ENCODE measurements at places on chromosomes 6 and 20.

- DNase-seq = no peak
These were observed 61.8 kb downstream of the CNBD2 start for GRCh38 chr20:36030149-36030548.

- no peak for DNase-seq
These were observed 2.6 kb downstream of the BNIP5 start for GRCh38 chr6:36333931-36334725.

GRCh38 chr6:69790629-69791028 lies 6.2 kb downstream of the LMBRD1 start:
- DNase-seq = no peak

GRCh38 chr20:57555457-57556184 lies 5.3 kb upstream of the PCK1 start:
- DNase-seq = no peak

GRCh38 chr20:20668639-20669038 lies 43.8 kb downstream of the RALGAPA2 start:
- DNase-seq = no peak

GRCh38 chr6:118864341-118865099 lies 29.4 kb upstream of the ASF1A start:
- DNase-seq = no peak

DNA sequence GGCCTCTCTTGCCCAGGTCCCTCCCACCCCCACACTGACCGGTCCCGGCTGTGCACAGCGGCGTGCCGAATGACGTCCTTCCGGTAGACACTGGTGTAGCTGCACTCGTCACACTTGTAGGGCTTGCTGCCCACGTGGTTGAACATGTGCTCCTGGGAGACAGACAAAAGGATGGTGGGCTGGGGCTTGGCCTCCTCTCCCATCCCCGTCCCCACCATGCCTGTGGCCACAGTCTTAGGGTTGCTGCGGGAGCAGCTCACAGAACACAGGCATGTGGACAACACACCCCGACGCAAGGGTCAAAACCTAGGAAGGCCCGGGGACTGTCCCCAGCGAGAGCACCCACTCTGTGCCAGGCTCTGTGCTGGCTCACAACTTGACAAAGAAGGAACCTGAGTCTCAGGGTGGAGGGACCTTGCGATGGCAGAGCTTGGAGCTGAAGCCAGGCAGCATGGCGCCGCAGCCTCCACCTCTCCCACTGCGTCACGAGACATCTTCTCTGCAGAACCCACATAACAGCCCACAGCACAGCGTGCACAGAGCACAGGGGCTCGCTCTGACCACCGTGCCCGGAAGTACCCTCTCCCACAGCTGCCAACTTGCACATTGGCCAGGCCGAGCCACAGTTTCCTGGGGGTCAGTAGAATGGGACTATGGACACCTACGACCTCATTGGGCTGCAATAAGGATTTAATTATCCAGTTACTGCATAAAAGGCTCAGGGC lies 9.8 kb downstream of the ZNF335 start:
- DNase-seq = no peak

DNA sequence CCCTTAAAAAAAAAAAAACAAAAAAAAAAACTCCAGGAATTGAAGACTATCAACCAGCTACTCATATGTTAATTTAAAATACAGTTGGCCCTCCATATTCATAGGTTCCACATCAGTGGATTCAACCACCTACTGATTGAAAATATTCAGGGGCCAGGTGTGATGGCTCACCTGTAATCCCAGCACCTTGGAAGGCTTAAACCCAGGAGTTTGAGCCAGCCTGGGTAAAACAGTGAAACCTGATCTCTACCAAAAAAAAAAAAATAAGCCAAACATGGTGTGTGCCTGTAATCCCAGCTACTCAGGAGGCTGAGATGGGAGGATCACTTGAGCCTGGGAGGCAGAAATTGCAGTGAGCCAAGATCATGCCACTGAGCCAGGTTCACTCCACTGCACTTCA lies 72.4 kb upstream of the SMIM8 start:
- no peak for DNase-seq

GRCh38 chr6:64040113-64040512 lies 404.5 kb downstream of the PHF3 start:
- DNase-seq = no peak

GRCh38 chr6:143561105-143561704 lies 49.7 kb upstream of the FUCA2 start:
- no peak for DNase-seq

DNA sequence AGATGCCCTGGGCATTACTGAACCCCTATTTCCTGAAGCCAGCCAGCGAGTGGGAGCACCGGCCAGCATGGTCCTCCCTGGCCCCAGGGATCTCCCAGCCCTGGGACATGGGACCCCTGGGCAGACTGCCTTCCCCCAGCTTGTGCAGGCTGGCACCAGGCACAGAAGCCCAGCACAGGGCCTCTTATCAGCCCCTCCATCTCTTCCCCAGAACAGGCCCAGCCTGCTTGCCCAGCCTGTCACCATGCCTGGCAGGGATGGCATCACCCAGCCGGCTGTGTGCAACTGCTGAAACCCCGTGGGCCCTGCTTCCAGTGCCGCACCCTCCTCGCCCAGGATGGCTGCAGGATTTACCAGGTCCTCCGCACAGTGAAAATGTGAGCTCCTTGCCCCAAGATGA lies 6.1 kb upstream of the OSBPL2 start:
- no peak for DNase-seq

GRCh38 chr6:17397764-17398194 lies 4.4 kb downstream of the CAP2 start:
- DNase-seq = no peak

GRCh38 chr6:157325069-157325805 lies 1.9 kb upstream of the TMEM242 start:
- DNase-seq = no peak

DNA sequence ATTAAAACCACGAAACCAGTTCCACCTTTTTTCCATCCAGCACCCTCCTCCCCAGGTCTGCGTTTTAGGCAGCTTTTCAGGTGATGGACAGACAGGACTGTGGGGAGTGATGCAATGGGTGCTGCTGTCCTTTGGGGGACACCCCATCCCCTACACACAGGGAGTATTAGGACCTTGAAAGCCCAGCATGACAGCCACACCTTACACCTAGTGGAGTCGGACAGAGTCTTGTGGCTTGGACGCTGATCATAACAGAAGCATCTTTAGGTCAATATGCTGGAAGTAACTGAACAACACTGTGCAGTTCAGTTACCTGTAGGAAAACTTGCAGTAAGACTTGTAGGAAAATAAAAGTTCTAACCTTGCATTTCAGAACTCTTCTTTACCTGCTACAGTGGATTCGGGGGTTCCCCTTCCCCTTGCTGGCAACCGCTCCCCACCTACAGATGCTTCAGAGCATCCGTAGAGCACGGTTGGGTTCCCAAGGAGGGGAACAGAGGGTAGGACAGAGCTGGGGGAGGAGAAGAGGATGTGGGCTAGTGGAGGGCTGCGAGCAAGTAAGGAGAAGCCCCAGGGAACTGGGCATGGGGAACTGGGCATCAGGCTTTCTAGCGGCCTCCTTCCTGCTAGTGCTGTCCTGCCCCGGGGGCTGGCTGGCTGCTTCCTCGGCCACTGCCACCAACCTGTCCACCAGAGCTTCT lies 31.7 kb downstream of the PLEKHG1 start:
- peak; percentile 30 for DNase-seq

DNA sequence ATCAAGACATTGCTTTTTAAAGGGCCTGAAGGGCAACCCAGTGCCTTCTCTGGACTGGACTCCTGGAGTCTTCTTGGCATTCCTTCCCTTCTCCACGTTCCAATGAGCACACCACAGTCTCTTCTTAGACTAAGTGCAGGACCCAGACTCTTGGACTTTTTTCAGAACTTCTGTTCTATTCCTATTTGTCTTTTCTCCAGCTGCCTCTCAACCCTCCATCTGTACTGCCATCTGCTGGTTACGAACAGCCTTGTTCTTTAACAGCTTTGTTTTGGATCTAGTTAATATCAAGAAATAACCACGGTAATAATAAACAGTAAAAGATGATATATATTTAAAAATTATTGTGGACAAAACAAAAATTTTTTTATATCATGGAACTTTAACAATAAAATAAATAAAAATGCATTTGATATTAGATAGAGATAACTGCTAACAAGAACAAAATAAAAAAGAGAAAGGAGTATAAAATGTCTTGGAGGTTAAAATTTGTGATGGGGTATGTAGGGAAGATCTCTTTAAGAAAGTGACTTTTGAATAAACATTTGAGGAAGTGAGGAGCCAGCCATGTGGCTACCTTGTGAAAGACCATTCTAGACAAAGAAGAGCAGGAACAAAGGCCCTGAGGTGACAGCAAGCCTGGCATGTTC lies 105.1 kb upstream of the HCRTR2 start:
- no peak for DNase-seq

GRCh38 chr6:53284901-53285300 lies 63.8 kb downstream of the ELOVL5 start:
- DNase-seq = peak; percentile 34

GRCh38 chr6:25553502-25553901 lies 98.5 kb upstream of the SCGN start:
- no peak for DNase-seq

DNA sequence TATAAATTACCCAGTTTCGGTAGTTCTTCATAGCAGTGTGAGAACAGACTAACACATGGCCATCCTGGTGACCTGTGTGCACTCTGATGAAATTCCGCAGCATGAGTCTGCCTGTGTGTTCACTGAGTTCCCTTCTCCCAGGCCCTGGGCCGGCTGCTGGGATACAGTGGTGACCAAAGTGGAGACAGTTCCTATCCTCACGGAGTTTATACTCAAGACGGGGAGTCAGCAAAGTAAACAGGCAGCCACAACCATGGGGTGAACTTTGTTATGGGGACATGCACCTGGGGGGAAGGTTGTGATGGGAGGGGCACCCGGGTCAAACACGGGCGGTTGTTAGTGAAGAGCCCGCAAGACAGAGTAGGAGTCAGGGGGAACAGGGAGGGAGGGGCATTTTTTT lies 202.0 kb downstream of the CDH4 start:
- DNase-seq = no peak

DNA sequence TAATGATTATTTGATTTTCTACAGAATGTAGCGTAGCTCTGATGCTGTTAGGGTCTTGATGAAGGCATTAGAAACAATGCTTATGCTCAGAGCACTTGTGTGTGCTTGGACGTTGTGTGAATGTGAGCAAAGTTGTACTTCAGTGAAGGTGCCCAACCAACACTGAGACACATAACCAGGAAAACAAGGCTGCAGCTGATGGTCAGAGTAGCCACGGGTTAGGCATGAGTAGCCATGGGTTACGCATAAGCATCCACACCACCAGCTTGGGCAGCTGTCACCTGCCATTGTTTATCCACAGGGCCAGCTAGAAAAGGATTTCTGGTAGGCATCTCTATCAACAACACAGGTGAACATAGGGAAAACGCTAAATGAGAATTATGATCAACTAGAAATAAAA lies 326.6 kb downstream of the NRN1 start:
- DNase-seq = no peak

DNA sequence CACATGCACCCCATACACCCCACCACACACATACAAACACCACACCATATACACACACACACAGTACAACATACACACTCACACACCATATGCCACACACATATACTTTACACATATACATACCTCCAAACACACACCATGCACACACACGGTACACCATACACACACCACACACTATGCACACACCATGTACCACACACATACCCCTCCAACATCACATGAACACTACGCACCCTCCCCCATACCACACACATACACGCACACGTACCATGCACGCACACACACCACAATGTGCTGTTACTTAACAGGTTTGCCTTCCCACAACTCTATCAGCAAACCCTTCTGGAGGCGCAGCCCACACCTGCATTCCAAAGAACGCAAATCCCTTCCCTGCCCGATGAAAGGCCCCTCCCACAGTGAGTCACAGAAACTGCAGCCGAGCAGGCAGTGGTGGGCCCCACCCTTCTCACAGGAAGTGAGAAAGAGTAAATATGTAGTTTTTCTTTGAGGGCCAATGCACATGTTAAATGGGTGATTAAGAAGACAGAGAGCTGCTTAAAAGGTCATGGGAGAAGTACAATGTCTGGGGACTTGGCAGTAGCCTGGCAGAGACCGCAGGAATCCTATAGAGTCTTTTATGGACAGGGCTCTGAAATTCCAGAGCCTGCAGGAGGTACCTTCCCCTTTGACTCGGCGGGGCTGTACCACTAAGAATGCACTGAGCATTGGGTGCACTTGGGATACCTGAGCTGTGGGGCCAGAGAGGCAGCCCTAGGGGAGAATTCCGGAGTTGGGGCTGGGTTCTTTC lies 34.1 kb upstream of the EZR start:
- peak; percentile 90 for DNase-seq

DNA sequence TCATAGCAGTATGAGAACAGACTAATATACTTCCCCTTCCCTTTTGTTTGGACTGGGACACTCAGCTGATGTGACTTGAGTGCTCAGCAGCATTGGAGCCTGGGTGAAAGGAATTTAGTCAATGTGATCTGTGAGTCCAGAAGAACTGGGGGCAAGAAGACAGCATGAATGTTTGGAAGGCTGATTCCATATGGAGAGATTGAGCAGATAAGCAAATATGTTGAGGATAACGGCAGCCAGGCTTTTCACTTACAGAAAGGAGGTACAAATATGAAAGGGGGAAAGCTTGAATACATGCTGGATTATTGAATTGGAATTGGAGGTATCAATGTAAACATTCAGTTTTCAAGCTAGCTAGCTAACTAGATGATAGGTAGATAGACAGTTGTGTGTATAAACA lies 37.8 kb upstream of the SMAP1 start:
- DNase-seq = no peak

GRCh38 chr20:35111141-35111888 lies 18.7 kb upstream of the TRPC4AP start:
- no peak for DNase-seq

- DNase-seq = no peak
These were observed 619.5 kb downstream of the PRKN start for GRCh38 chr6:162108041-162108440.

DNA sequence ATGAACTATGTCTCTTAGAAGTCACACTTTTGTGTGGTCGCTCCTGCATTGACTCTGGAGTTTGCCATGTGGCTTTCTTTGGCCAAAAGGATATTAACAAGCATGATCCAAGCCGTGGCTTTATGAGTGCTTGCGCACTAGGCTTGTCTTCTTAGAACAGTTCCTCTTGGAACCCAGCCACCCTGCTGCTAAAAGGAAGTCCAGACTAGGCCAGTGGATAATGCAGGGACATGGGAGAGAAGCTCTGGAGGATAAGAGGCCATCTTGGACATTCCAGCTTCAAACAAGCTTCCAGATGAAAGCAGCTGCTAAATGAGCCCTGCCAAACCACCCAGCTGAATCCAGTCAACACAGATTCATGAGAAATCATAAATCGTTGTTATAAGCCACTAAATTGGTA lies 346.4 kb downstream of the CDC5L start:
- DNase-seq = no peak

DNA sequence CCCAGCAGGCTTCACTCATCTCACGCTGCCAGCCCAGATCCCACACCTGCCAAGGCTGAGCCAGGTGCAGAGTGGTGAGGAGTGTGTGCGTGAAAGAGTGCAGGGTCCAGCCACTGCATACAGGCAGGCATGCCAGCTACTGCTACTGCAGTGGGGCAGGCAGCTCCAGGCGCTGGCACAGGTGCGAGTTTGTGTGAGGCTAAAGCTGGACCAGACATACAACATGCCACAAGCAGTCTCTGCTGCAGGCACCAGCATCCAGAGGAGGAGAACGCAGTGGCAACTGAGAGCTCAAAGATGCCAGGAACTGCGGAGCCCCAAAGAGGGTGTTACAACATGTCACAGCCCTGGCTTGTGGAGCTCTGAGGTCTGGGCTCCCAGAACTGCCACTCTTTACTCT lies 149.8 kb downstream of the EYS start:
- DNase-seq = no peak

GRCh38 chr6:170355661-170356060 lies 49.1 kb downstream of the FAM120B start:
- DNase-seq = no peak

All from activated CD4-positive, alpha-beta T cell treated with anti-CD3 and anti-CD28 coated beads, Interleukin-2, amount 50 U/mL, for 48 hours (primary cell).